Activated naive CD4-positive, alpha-beta T cell (primary cell): ENCODE measurements at places on chromosomes 5 and 9.

DNA sequence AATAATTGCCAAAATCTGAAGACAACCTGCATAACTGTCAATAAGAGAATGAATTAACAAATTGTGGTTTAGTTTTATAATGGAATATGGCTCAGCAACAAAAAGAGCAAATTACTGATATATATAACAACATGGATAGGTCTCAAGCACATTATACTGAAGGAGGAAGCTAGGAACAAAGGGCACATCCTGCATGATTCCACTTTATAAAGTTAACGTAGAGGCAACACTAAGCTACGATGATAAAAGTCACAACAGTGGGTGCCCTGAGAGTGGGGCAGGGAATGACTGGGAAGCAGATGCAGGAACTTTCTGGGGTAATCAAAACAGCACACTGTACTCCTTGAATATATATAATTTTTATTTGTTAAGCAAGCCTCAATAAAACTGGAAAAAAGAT, 165.2 kb downstream of the RMI1 start:
- DNase-seq: no peak

DNA sequence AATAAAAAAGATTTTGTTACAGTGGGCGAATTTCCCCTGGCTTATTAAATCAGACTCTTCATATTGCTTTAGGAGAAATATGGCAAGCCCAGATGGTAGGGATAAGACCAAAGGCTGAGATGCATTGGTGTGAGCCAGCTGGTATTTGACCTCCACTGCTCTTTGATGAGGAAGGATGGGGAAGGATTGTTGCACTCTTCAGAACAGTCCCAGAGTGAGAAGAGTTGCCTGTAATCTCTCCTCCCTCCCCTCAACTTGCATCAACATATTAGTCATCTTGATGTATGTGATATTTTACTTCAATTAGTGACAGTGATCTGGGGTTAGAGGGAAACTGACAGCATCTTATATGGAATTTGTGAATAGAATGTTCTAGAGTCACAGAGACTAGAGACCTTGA, 136.6 kb downstream of the ADAMTS12 start:
- DNase-seq: no peak

DNA sequence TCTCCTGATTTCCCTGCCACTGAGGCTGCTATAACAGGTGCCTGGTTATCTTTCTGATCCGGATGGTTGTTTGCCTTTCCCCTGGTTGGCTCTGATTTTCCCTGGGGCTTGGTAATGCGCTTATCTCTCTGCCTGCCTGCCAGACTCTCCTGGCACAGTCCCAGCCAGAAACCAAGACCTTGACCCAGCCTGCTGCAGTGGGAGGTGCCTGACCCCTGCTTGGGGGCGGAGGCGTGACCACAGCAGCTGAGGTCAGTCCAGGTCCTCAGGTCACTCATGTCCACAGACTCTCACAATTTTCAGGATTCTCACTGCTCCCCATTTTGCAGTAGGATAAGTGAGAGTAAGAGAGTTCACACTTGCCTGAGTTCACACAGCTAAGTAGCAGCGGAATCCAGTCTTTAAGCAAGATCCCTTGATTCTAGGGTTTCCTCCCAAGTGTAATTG, 24.4 kb upstream of the SYNPO start:
- no peak for DNase-seq

GRCh38 chr5:131064669-131065371, 100.2 kb downstream of the HINT1 start:
- DNase-seq: no peak

DNA sequence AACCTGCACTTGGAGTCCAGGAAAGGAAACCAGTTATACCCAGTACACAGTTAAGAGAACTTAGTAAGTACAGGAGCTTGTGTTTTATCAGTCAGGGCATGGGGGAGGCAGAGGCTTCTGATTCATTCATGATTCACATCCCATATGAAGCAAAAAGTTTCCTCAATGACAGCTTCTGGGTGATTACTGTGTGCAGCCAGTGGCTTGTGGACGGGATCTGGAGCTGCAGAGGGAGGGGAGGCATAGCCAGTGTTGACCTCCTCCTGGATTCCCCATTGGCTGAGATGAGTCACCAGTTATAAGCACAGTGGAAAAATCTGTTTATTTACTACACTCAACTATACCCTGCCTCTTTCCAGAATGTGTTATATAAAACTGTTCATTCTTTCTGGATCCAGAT, 17.7 kb downstream of the IL31RA start:
- DNase-seq: no peak

GRCh38 chr5:34900652-34901051, 14.7 kb downstream of the RAD1 start:
- DNase-seq: no peak

DNA sequence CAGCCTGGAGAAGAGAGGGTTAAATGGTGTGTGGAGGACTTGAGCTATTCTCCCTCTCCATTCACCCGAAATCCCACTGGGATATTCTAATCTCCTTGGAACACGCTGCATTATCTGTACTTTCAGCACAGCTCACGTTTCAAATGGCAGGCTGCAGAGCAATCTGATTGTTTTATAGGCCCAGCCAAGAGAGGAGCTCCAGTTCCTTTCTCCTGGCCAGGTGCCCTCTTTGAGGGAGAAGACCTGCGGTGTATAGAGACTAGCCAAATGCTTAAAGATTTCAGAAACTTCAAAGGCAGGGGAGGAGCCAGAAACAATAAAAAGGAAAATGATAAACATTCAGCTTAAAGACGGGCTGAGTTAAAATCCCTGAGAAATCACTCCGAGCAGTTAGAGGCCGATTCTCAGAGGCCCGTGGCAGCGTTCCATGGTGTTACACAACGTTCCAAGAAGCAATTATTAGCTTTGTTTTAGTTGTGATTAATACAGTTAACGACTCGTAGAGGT, 564.0 kb upstream of the KLF4 start:
- no peak for DNase-seq

DNA sequence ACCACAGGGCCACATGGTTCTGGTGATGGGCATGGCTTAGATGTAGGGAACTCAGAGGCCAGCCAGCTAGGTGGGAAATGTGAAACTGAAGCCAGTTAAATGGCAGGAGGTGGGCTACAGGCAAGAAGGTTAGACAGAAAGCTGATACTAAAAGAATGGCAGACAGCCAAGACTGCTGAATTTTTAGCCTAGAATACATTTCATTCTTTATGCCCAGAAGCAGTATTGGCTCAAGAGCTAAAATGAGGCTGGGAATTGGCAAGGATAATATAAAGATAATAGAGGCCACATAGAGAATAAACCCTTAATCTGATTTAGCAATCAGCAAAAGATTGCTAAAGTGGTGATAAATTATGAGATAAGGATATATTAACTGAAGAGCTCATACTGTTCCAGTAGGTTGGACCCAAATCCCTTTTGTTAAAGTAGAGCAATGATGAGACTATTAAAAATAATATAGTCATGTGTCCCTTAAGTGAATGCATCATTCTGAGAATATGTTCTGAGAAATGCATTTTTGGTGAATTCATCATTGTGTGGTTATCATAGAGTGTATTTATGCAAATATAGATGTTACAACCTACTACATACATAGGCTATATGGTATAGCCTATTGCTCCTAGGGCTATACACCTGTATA, 234.3 kb downstream of the CHSY3 start:
- DNase-seq: no peak

GRCh38 chr5:34529581-34530331, 126.4 kb upstream of the RAI14 start:
- DNase-seq: no peak

DNA sequence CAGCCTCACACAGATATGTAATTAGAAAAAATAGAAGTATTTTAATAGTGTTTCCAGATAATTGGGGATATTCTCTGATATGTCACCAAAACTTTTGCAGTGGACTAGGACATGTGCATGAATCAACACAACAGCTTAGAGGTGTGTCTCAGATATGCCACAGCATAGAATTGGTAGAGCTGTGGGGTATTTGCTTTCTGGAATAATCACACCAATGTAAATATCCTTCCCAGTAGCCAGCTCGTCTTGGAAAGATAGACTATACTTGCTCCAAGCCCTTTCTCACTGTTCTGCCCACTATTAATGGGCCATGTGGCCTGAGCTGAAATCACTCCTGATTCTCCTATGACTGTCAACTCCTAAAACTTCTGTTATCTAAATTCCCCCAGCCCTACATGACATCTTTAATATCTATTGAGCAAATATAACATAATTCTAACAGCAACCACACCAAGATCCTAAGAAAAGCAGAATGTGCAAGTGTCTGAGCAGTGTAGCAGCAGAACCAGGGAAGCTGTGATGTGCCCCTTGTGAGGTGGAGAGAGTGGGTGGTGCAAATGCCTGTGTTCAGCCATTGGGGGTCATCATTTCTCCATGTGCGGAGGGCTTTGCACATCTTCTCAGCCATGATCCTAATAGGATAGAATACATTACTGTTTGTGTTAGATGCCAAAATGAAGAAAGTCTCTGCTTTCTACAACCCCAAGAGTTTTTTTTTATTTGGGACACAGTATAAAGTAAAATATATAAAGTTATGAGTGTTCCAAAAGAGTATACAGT, 65.0 kb downstream of the MELK start:
- DNase-seq: no peak

- DNase-seq: no peak
These were observed 11.6 kb downstream of the TMOD1 start for GRCh38 chr9:97512966-97513560.

- no peak for DNase-seq
These were observed 72.6 kb upstream of the IL12B start for GRCh38 chr5:159402856-159403255.

DNA sequence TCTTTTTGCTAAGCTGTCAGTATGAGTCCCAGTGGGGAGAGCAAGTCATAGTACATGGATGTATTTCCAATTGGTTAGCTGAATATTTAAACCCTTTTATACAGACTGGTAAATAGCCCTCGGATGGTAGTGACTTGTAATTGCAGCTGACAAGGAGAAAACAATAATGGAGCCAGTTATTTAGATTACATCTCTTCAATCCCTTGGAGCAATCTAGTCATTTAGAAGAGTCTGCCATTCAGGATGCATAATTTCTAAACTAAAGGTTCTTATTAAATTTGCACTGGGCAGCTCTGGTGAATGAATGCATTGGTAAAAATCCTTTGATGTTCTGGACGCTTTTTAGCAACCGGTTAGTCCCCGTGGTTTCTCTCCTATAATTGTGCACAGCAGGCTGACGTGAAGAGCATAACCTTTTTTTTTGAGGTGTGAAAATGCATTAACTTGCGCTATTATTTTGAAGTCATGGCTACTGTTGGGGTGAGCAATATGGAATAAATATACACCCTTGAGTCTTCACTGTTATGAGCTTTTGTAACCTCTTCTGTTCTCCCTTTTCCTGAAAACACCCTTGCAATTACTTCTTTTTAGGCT, 158.6 kb upstream of the CD180 start:
- DNase-seq: no peak

- no peak for DNase-seq
These were observed 76.3 kb upstream of the RAPGEF1 start for GRCh38 chr9:131815970-131816873.

GRCh38 chr5:95555553-95555952, 652 bp downstream of the ARSK start:
- DNase-seq: no peak

DNA sequence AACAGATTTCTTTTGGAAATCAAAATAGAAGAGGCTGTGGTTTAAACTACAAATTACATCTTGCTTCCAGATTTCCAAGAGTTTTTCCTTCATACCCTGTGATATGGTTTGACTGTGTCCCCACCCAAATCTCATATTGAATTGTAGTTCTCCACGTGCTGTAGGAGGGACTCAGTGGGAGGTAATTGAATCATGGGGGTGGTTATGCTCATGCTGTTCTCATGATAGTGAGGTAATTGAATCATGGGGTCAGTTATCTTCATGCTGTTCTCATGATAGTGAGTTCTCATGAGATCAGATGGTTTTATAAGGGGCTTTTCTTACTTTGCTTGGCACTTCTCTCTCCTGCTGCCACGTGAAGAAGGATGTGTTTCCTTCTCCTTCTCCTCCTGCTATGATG, 687.0 kb upstream of the ZNF608 start:
- no peak for DNase-seq

GRCh38 chr9:127347831-127348776, 48.9 kb upstream of the SLC2A8 start:
- DNase-seq: no peak

- no peak for DNase-seq
These were observed 250.4 kb upstream of the IRX4 start for GRCh38 chr5:2133080-2133479.

DNA sequence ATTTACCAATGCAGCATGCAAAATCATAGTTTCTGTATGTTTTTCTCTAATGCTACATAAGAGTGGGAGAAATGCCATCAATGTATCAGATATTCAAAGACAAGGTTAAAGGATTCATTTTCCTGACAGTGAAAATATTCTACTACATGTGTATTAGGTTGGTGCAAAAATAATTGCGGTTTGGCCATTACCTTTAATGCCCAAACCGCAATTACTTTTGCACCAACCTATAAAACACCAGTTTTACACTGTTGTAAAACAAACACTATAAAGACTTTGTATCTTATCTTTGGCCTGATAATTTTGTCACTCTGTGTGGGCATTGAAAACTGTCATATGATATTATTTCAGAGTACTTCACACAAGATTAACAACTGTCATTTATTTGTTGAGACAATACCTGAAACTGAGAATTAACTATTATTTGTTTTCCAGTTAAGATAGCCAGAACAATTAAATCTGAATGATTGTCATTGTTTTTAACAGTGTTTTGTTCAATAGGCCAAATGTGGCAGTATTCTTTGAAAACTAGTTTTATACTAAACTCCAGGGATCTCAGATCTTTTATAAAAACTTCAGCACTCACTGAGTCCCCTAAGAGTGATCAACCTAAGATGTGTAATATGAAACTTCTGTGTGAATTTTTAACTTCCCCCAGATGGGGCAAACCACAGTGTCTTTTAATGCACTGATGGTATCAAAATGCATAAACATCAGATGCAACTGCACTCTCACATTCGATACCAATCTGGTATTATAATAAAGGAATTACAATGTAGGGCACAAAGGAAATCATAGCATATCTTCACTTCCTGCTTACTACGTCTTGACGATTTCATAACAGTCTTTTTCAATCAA, 53.8 kb upstream of the FBN2 start:
- DNase-seq: no peak

DNA sequence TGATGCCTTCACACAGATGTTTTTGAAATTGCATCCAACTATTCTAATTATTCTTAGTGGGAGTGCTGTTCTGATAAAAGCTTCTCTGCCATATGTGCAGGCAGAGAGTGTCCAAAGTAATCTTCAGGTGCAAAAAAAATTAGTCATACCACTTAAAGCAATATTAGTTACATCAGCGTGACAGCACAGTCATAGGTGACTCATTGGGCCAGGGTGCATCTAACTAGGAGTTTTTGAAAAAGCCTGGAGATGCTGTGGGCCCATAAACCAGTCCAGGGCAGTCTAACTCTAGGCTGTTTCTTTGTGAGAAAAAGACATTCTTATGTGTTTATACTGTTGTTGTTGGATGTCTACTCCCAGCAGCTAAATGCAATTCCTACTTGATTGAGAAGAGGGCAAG, 33.0 kb upstream of the C6 start:
- no peak for DNase-seq

GRCh38 chr5:36058776-36059175, 7.9 kb downstream of the UGT3A2 start:
- DNase-seq: no peak

- DNase-seq: no peak
These were observed 610.9 kb downstream of the CHSY3 start for GRCh38 chr5:130514984-130515690.

GRCh38 chr5:141095263-141095641, 837 bp downstream of the PCDHB2 start:
- DNase-seq: no peak
